ENCODE measurements at places on chromosomes 5 and 9. TPM values are rescaled to one million over a fixed set of nuclear protein-coding genes. Genes with fewer than 3 reads are reported as not detected.

The PCA3 gene
- 0.45 TPM for total RNA-seq

The OMD gene
- total RNA-seq, result 3.6 TPM

- DNase-seq, result peak; percentile 69
Measured at GRCh38 chr9:34559624-34560455, 29.7 kb downstream of the CNTFR start.

DNA sequence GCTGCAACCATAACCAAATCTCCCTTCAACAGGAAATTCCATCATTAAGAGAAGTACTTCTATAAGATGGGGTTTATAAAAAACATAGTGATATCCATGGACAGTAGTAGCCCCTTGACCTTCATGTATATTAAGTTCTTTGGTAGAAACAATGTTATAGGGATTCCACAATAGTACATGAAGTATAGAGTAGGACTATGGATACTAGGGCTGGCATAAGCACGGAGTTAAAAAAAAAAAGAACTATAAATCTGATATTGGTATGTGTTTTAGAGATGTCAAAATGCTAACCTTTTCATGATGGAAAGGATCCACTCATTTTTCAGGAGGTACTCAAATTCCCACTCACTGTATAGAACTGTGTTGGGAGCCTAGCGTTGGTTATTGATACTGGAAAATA is 337.6 kb downstream of the FGF10 start:
- no peak for DNase-seq

The IFNA13 gene
- not detected for total RNA-seq

- DNase-seq, result no peak
Measured at GRCh38 chr5:152704286-152704685, 299.2 kb upstream of the NMUR2 start.

- no peak for DNase-seq
Measured at GRCh38 chr9:83992407-83992806, 11.8 kb downstream of the RMI1 start.

DNA sequence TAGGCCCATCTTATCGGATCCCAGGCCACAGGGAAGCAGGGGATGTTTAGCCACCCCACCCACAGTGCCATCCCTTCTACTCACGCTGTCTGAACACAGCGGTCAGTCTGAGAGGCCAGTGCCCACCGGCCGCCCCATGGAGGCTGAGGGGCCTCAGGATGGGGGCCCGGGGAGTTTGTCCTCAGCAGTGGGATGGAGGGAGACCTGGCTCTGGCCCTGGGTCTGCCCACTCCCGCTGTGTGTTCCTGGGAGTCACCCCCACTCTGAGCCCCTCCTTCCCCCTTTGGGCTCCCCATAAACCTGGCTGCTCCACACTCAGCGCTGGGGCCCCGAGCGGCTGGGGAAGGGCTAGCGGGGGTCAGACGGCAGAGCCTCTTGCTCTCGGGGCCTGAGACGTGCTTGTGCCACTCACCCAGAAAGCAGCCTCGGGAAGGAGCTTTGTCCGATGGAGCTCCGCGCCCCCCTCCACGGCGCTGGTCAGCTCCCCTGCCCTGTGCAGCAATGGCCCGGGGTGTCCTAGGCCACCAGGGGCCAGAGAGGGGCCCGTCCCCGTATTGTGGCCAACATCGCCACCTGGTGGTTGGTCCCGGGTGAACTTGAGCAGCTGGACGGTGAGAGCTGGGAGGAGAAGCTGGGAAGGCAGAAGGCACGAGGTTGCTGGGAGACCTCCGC is 10.9 kb upstream of the LAMC3 start:
- peak; percentile 48 for DNase-seq

DNA sequence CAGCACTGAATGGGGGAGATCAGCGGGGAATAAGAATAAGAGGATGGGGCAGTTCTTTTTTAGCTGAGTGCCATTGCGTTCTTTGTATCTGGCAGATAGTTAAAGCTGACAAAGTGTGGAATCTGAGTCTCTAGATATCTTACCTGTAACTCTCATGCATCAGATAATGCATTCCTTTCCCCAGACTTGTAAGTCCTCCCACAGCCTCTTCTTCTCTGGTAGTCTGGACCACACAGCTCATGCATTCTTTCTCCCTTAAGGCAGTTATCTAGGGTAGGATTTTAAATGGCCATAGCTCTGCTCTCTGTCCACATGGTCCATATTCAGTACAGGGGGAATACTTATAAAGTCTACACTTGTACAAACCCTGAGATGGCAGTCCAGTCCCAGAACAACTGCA is 54.0 kb upstream of the FGF10 start:
- no peak for DNase-seq

DNA sequence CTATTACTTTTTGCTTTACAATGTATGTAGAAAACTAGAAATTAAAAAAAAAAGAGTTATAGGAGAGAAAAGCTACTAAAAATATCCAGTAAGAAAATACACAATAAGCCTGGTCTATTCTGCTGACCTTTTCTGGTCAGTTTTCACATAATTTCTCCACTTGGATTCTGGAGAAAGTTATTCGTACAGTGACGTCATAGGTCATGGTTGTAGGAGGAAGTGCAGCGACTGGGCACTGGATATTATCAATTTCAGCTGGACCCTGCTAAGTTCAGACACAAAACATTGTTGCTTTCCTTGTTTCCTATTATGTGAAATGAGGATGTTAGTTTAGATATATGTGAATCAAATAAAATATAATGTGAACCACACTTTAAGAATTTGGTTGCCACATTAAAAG is 201.2 kb downstream of the MTRR start:
- no peak for DNase-seq

GRCh38 chr9:88321764-88322163 is 66.5 kb upstream of the SPIN1 start:
- no peak for DNase-seq

- no peak for DNase-seq
Measured at GRCh38 chr5:157799578-157799977, 56.1 kb downstream of the LSM11 start.

GRCh38 chr9:136982232-136983051 is at the start of gene LCNL1:
LCNL1 (plus strand) TSS chr9:136982993; CDS start chr9:136983587, 594 bp downstream.
- no peak for DNase-seq

The RBM18 gene
- total RNA-seq, result 6.4 TPM

The DNAJC18 gene
- total RNA-seq, result 12.1 TPM

The PCDHA7 gene
- not detected for total RNA-seq

The TICAM2 gene
- 2.4 TPM for total RNA-seq

DNA sequence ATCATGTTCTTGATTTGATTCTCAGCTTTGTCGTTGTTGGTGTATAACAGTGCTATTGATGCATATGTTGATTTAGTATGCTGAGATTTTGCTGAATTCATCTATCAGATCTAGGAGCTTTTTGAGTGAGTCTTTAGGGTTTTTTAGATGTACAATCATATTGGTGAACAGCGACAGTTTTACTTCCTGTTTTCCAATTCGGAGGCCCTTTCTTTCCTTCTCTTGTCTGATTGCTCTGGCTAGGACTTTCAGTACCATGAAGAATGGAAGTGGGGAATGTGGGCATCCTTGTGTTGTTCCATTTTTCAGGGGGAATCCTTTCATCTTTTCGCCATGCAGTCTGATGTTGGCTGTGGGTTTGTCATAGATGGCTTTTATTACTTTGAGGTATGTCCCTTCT is 100.4 kb downstream of the SGCD start:
- no peak for DNase-seq

DNA sequence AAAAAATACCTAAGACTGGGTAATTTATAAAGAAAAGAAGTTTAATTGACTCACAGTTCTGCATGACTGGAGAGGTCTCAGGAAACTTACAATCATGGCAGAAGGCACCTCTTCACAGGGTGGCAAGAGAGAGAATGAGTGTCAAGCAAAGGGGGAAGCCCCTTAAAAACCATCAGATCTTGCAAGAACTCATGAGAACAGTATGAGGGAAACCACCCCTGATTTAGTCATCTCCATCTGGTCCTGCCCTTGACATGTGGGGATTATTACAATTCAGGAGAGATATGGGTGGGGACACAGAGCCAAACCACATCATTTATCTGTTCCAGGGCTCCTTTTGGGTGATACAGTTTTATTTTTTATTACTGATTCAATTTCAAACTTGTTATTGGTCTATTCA is 23.2 kb upstream of the ADAMTS16 start:
- no peak for DNase-seq

- no peak for DNase-seq
Measured at GRCh38 chr9:30065888-30066287, 2318.6 kb upstream of the ACO1 start.

The LRRC26 gene
- total RNA-seq, result not detected

DNA sequence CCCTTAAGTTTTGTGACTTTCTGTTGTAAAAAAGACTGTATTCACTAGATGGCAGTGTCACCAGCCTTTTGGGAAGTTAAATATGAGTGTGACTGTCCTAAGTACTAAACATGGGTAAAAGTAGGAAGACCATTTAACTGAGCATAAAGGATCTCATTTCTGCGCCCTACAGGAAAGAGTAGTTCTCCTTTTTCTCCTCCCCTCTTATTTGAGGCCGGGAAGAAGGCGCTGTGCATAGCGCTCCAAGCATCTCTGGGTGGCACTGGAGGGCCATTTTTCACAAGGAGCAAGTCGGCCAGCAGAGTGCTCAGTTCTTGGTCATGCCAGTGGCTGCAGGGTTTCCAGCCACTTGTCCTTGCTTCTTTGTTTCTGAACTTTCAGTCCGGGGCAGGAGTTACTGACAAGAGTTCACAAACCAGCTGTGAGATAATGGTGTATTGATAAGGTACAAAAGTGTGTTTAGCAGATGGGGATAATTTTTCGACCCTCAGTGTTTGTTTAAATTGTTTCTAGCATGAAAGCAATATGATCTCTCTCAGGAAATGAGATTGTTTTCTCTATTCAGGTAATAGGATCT is 227.6 kb upstream of the DMRT1 start:
- DNase-seq, result peak; percentile 75

DNA sequence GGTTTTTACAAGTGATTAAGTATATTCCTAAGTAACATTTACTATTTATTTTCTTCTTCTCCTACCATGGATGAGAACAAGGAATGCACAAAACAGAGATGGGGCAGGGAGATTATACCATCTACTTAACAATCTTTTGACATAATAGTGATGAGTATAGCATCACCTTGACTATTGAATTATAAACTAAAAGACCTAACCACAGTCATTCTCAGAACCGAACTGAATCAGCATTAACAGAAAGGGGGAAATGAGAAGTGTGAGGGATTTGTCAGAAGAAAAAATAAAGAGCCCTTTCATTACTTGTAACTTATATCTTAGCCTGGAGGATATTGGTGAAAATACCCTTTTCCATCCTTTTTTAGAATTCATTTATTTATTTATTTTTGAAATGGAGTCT is 21.9 kb downstream of the OR2Y1 start:
- DNase-seq, result no peak

The POLR3G gene
- total RNA-seq, result 1.1 TPM

GRCh38 chr5:14109771-14110170 is 33.4 kb upstream of the TRIO start:
- no peak for DNase-seq

GRCh38 chr5:142506756-142507155 is 179.1 kb downstream of the FGF1 start:
- DNase-seq, result peak; percentile 45

The SLC23A1 gene
- total RNA-seq, result not detected

DNA sequence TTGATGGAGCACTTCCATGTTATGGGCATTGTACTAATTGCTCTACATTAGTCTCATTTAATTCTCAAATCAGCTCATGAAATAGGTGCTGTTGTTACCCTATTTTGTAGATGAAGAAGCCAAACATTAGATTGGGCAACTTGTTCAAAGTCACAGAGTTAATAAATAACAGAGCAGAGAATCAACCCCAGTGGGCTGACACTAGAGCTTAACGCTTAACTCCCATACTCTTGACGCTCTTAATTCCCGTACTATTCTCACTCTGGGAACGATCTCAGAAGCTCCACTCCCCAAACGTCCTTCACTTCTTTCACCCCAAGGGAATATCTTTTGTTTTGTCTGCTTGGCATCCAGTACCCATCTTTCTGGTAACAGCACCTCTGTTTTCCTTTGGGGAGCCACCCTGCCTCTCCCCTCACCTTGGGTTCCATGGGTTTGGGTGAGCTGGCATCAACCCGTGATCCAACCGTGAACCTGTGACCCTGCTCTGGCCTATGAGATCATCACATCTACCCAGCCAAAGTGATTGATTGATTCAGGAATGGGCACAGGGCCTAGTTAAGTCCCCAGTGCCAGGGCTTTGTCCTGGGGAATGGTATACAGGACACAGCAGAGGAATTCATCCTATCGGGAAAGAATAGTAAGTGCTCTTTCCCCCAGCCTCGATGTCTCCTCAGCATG is 169.2 kb downstream of the NR3C1 start:
- no peak for DNase-seq

DNA sequence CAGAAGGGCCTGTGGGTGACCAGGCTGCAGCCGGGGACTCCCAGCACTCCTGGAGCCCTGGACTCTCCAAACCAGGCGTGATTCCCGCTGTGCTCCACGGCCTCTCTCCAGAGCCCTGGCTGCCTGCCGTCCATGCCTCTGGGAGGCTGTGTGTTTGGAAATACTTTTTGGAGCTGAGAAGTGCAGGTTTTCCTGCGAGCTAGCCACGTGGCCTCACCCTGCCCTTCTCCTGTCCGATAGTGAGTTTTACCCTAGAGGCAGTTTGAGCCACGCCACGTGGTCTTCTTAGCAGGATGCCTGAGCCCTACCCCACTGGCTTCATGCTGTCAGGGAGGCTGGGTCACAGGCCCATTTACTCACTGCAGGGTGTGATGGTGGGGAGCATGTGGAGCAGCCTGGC is 71.3 kb downstream of the COL5A1 start:
- no peak for DNase-seq

The CD72 gene
- 3.1 TPM for total RNA-seq

- DNase-seq, result no peak
Measured at GRCh38 chr9:127575875-127576778, 36.0 kb upstream of the STXBP1 start.

DNA sequence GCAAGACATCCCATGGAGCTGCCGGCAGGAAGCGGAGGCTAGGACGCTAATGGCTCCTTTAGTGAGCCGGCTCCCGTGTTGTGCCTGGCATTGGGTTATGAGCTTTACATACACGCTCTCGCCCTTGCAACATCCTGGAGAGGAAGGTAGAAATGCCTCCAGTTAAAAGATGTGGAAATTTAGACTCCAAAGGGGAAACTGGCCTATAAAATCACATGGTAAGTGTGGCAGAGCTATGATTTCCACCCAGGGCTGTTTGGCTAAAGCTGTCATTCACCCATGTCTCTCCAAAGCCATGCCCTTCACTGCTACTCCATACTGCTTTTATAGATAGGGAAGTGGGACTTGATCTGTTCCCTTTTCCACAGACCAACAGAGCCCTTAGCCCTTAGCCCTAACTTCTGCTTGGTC is 5.2 kb downstream of the GM2A start:
- DNase-seq, result no peak
